ENCODE measurements at places on chromosomes 1 and 21.

DNA sequence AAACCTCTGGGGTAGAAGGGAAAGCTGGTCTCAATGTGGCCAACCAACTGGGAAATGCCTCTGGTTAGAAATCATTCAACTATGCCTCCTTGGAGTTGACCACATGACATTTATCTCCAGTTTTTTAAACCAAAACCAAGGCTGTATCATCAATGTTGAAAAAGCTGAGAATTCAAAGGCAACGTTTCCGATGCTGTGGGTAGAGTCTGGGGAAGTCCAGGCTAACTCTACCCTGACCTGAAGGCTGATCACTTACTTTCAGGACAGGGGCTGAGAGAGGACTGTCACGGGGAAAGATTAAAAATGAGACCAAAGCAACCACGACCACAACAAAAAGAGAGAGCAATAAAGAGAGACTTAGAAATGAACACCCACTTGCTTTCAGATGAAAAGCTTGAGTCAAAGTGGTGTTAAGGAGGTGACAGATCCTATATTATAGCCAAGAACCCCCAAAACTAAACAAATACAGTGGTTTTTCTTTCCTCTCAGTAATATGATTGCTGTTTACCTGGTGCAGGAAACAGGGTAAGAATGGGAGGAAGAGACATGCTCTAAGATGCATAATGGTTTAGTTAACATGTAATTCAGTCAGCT, 90.8 kb upstream of the TNFSF4 start:
- no peak for DNase-seq

DNA sequence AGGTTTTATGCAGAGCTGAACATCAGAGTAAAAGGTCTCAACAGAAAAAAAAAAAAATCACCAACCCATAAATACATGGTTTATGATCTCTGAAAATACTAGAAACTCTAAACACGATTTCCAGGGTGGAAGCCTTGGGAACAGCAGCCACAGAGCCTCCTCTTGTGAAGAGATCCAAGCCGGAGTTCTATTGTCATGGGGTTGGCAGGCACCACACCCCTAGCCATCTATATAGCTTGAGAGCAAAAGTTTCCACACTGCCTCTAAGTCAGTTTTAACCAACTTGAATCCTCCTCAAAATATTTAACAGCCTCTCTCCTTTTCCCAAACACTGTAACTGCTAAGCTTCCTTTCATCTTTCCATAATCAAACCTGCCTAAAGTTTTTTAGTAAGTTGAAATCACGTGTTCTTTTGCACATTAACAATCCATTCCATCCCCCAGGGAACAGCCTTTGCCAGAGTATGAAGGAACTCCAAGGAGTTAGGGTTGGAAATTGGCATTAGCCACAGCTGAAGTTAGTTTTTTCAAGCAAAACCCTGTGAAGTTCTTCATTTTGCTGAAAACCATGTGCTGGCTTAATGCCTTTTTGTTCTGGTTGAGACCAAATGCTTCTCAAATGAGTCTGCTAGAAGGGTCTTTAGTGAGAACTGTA, 13.8 kb upstream of the SEC16B start:
- DNase-seq = no peak

DNA sequence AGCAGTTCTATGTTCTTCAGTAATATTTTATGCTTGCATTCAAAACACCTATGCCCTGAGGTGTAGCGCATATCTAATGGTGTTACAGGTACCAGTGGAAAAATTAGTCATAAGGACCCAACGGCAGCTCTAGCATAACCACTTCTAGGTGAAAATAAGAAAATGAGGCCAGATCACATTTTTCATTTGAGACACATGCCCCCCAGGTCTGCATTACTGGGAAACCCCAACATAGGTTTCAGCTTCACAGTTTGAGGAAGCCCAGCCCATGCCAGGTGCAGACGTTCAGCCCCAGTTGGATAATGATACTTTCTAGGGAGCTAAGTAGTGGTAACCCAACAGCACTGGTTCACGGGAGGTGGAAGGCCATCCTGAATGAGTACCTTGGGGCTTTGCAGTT, 129.8 kb downstream of the CNIH3 start:
- DNase-seq = no peak

DNA sequence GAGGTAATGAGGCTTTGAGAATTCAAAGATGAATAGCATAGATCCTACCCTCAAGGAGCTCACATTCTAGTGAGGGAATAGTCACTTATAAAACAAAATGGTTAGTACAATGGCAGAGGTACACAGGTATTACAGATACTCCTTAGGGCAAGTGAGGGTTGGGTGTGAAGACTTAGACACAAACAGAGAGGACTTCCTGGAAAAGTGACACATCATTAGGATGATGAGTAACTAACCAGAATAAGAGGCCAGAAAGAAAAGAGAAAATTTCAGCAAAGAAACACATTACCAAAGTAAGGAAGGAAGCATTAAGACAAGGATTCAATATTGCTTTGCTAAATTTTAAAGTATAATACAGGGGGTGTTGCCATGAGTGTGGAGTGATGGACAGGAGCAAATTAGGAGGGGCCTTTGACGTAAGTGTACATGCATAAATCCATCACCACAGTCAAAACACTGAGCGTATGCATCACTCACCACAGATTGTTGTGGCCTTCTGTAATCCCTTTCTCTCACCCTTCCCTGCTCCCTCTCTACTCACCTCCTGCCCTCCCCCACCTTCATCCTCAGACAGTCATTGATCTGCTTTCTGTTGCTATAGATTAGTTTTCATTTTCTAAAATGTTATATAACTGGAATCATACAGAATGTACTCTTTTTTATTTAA, 7.9 kb downstream of the CD53 start:
- peak; percentile 70 for DNase-seq

GRCh38 chr1:179081687-179082332, at the start of gene TOR3A:
Gene TOR3A, plus strand, starts transcription at chr1:179082070. Its CDS starts 59 bp downstream, at chr1:179082129.
- peak; percentile 94 for DNase-seq

- DNase-seq = no peak
Observed at GRCh38 chr1:241130881-241131280, 226.1 kb downstream of the RGS7 start.

- no peak for DNase-seq
Observed at GRCh38 chr21:18499761-18500376, 96.3 kb upstream of the TMPRSS15 start.

GRCh38 chr1:164576291-164577271, 17.6 kb downstream of the PBX1 start:
- DNase-seq = no peak

DNA sequence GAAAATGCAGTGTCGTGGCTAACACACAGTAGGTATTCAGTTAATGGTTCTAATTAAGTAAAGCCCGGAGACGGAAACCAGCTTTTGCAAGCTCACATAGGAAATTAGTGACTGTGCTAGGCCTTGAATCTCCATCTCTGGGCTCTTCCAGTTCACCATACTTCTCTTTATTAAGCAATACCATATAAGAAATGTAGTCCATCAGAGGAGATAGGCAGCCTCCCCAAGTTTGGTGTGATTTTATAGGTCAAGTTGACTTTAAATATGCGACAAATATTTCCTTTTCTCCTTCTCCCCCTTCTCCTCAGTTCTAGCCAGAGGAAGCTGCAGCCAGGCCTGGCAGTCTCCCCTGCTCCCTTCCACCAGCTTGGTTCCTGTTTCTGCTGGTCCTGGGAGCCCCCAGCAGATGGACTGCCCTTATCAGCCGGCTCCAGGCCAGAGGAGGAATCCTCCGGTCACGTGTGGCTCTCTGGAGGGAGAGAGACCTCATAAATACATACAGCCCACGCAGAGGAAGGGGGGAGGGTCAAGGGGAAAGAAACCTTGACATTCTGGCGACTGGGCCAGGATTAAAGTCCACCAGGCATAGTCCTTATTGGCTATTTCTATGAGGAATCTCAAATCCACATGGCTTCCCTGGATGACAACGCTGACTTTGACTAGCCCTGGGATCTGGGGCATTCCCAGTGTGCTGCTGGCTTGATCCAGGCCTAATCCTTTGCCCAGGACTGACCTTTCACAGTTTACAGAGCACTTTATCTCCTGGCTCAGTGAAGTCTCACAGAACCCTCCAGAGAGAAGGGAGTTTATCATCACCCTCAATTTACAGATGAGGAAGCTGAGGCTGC, 115.1 kb upstream of the JUN start:
- no peak for DNase-seq

DNA sequence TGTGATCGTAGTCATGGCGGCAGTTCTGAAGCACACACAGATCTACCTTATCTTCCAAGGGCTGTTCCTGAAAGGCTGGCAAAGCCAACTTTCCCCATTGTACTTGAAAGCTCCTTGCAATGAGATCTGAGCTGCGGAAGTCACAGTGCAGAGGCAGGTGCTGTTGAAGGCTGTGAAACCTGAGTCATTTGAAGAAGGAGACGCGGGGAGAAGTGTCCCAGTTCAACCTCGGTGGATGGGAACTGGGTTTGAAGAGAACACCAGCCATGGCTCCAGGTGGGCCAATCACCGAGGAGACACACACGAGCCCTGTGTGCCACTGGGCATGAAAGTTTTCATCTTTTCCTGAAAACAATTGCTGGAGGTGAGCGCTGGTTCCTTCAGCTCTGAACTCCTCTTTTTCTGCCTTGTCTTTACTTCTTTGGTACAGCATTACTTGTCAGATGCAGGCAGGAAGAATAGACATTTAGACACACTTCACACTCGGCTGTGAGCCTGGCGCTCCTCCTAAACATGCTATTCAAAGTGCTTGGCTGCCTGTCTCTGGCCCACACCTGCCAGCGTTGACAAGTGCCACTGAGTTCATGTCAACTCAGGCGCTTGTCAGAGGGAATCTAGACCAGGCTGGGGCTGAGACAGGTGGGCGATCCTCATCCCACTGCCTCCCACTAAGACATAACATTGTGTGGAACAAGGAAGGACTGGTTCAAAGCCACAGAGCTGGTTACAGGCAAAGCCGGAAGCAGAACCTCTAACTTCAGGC, 25.7 kb upstream of the PDE9A start:
- DNase-seq = no peak

DNA sequence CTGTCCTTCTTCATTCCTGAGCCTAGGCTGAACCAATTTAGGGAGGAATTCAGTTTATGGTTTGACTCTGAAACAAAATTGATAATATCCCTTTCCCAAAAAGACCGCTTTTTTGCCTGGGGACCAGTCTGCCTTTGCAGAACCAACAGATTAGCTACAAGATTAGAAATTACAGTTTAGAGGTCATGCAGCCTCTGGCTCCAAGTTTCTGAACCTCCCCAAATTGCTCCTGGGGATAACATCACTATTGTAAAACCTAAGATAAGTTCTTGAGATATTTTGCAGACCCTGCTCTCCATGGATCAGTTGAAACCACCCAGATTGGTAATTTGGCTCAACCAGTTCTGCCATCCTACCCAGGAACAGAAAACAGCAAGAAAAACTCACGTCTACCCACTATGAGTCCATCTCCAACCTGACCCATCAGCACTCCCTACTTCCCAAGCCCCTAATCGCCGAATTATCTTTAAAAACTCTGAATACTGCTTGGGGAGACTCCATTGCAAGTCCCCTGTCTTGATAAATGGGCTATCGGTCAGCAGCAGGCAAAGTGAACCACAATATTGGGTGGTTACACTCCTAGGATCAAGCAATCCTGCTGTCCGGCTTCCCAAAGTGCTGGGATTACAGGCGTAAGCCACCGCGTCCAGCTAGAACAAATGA, 605 bp upstream of the RABGGTB start:
- DNase-seq = no peak
